Activated B cell treated with CpG ODN at 0.5 μM for 24 hours (primary cell): ENCODE measurements at places on chromosomes 11 and 22.

GRCh38 chr11:134554861-134555260 lies 142.8 kb upstream of the B3GAT1 start:
- DNase-seq, result no peak

- no peak for DNase-seq
These were observed 53.3 kb downstream of the NTM start for GRCh38 chr11:131423688-131424087.

DNA sequence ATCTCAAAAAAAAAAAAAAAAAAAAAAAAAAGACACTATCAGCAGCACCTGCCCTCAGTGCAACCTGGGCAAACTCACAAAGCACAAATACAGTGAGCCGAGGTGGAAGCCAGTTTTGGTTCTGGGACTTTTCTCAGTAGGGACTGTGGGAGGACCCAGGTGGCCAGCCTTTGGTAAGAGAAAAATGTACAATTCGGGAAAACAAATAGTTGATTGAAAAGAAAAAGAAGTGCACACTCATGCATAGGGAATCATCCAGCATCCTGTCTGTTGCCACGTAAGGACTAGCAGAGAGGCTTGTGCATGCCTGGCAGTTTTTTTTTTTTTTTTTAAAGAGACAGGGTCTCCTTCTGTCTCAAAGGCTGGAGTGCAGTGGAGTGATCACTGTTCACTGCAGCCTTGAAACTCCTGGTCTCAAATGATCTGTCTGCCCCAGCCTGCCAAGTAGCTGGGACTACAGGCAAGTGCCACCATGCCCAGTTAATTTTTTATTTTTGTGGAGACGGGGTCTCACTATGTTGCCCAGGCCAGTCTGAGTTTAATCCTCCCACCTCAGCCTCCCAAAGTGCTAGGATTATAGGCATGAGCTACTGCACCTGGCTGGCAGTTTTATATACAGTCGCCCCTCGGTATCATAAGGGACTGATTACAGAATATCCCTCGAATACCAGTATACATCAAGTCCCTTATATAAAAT lies 36.7 kb downstream of the TPST2 start:
- no peak for DNase-seq

DNA sequence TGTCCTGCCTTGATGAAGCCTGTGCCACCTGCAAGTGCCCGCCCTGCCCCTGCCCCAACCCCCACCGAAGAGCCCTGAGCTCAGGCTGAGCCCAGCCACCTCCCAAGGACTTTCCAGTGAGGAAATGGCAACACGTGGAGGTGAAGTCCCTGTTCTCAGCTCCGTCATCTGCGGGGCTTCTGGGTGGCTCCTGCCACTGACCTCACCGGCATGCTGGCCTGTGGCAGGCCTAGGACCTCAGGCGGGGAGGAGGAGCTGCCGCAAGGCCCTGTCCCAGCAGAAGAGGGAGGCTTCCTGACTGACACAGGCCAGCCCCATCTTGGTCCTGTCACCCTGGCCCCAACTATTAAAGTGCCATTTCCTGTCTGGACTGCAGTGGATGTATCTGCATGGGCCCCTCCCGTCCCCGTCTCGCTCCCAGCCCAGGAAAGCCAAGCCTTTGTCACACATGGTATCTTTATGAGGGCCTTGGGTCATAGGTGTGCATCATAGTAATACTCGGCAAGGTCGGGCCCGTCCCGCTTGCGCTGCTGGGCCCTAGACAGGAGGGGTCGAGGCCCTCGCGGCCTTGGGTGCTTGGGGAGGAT lies 882 bp downstream of the FREY1 start:
- no peak for DNase-seq

GRCh38 chr11:43802509-43802908 lies 78.1 kb upstream of the ALKBH3 start:
- no peak for DNase-seq
